ENCODE measurements at places on chromosomes 7 and 10.

- DNase-seq = no peak
Observed at GRCh38 chr7:115271332-115272235, 349.7 kb downstream of the MDFIC start.

DNA sequence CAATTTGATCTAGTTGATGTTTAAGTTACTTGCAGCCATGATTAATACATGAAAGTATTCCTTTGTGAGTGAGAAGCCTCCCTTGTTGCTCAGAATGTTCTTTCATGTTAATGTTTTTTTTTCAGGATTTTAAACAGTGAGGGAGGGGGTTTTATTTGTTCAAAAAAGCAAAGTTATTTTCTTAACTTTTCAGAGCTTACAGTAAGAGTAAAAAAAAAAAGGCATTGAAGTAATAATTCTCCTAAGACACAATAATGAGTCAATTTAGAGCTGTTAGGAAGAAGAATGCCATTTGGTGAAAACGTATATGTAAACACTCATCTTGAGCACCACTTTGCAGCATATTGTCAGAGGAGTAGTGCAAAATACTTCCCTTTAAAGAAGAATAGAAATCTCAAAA, 105.8 kb downstream of the SEMA3A start:
- no peak for DNase-seq

GRCh38 chr7:139541600-139542307, 18.3 kb downstream of the CLEC2L start:
- no peak for DNase-seq

DNA sequence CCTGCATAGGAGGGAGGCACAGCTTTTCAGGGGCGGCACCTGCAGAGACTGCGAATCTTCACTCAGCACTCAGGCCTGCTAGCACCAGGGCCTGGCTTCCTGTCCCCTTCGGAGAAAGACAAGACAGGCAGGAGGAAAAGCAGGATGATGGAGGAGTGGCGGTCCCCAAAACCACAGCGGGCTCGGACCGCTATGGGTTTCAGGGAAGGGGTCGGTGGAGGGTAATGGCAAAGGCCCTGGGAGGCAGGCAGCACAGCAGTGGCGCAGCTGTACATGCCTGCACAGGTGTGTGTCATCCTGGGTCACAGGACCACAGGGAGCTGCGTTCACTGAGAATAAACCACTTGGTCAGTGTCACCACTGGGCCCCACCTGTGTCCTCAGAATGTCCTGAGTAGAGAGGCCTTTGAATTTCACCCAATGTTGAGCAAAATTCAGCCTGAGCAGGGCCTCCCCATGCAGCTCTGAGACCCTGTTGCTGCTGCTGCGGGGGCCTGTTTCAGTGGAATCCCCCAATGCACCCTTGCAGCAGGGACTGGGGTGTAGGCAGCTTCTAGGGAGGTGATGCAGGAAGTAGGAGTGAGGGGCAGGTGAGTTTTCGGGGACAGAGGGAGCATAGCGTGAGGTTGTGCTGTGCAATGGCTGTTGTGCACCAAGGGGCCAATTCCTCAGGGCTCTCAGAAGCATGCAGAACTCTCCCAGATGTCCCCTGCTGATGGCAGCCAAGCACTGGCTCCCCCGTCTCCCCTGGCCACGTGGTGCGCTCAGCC, 90.6 kb upstream of the PPP2R2D start:
- no peak for DNase-seq

DNA sequence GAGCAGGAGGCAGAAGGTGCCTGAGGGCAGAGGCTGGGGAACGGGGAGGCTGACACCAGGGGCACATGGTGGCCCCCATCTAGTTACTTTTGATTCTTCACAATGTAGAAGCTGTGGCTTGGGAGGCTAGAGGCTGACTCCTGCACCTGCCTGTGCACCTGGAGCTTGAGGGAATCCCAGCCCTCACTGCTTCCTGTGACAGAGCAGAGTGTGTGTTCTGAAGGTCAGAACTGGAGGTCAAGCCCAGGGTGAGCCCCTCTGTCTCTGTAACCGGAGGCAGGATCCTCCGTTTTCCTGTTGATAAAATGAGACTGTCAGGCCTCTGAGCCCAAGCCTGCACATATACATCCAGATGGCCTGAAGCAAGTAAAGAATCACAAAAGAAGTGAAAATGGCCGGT, 124.8 kb downstream of the ACTR3B start:
- DNase-seq = no peak

- DNase-seq = no peak
Observed at GRCh38 chr10:120946497-120946896, 95.3 kb downstream of the WDR11 start.

GRCh38 chr10:71971769-71972555, 7.8 kb downstream of the CHST3 start:
- no peak for DNase-seq

DNA sequence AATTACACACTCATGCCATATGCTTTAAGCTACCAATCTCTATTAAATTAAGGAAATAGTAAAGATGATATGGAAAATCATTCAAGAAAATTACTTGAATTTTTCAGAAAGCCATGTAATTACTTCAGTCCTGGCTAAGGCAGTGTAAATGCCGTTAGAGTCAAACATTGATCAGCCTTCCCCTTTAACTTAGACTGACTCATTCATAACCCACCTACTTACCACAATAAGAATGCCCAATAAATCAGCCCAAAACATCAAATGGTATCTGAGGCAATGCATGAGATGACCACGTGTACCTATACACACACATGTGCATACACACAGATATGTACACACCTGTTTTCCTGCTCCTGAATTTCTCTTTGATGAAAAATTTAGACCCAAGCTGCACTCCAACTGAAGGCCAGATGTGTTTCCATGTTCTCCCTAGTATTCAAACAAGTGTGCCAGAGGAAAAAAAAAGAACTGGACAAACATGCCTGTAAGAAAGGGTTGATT, 30.2 kb upstream of the PDE1C start:
- no peak for DNase-seq

GRCh38 chr10:117541909-117542705, 439 bp upstream of the EMX2 start:
- DNase-seq = peak; percentile 51

- no peak for DNase-seq
Observed at GRCh38 chr7:92043637-92044036, 90.6 kb downstream of the CYP51A1 start.

DNA sequence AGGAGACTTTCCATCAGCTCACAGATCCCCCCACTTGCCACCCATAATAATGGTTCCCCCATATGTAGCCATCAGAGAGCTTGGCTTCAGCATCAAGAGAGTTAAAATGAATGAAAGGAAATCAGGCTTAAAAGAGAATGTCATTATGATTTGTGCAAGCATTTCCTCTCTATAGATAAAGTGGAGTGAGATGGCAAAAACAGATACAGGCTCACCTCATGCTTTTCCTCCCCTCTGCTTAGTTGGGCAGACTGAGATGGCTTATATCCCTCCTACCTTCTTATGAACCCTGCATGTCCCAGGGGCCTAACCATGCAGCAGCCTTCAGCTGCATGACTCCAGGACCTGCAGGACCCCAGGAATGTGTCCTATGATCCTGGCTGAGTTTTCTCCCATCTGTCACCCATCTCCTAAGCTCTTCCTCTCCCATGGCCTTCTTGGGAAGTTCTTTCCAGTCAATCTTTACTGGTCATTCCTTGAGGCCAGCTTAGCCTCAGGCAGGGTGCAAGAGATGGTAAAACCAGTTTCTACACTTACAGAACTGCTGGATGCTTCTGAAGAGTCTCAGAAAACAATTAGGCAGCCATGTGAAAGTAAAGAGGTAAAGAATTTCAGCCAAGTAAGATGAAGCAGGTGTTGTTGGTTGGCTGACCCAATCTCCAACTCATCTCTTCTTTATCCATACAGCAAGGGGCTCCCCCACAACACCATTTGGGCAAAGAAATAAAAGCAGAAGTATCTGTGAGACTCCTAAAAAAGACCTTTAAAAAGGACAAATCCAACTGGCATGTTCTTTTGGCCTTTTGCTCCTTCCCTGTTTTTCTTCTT, 159.7 kb downstream of the RTKN2 start:
- DNase-seq = no peak

DNA sequence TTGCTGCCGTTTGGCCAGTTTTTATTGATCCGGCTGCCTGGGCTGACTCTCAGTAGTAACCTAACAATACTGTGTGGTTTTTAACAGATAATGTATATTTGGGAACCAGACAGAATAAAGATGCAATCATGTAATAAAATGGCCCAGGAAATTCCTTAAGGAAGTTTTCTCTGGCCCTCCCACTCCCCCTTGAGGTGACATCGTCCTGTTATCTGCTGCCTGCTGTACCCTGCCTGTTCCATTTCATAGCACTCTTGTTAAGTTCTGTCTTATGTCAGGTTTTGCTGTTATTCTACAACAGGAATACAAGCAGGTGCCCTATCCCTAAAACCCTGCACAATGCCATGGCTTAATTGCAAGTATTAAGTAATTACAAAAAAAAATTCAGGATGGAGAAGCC, 12.5 kb downstream of the ITGB8 start:
- DNase-seq = no peak

GRCh38 chr10:97717627-97718026, 4.1 kb downstream of the MARVELD1 start:
- no peak for DNase-seq

- DNase-seq = no peak
Observed at GRCh38 chr7:101749891-101750290, 67.5 kb upstream of the CUX1 start.
